ENCODE measurements at places on chromosomes 1 and 21. TPM values are rescaled to one million over a fixed set of nuclear protein-coding genes. Genes with fewer than 3 reads are reported as not detected.

The IL20 gene
- total RNA-seq = not detected

The CLEC20A gene
- total RNA-seq = 3.2 TPM

The OXCT2 gene
- total RNA-seq = 8.5 TPM

The CHAF1B gene
- total RNA-seq = 2.5 TPM

The IFNAR2 gene
- 43.3 TPM for total RNA-seq

The RCSD1 gene
- 12.2 TPM for total RNA-seq

The SYT11 gene
- 45.0 TPM for total RNA-seq

The AVPR1B gene
- not detected for total RNA-seq

The FOXO6 gene
- total RNA-seq = 1.7 TPM

The KIF14 gene
- total RNA-seq = 0.22 TPM

The LCA5L gene
- 2.2 TPM for total RNA-seq

The ADGRL4 gene
- 50.1 TPM for total RNA-seq

The HPDL gene
- total RNA-seq = 2.3 TPM

The S100B gene
- total RNA-seq = 1,180 TPM

The ANGPTL7 gene
- 159 TPM for total RNA-seq

The NPHS2 gene
- total RNA-seq = not detected

The MTMR11 gene
- 16.4 TPM for total RNA-seq

The CGN gene
- total RNA-seq = 2.0 TPM

The MPL gene
- total RNA-seq = 0.40 TPM

The GJA9 gene
- not detected for total RNA-seq

The C8B gene
- not detected for total RNA-seq

The ERO1B gene
- total RNA-seq = 10.6 TPM

The CXADR gene
- total RNA-seq = 3.0 TPM

The CYP4Z1 gene
- 3.5 TPM for total RNA-seq

The FAM163A gene
- total RNA-seq = not detected

The PLA2G2A gene
- 494 TPM for total RNA-seq

The HRNR gene
- total RNA-seq = not detected

The ZNF436 gene
- 29.5 TPM for total RNA-seq

The TP73 gene
- total RNA-seq = not detected

The OLIG2 gene
- total RNA-seq = not detected

The RGSL1 gene
- not detected for total RNA-seq

The TTC39A gene
- 1.2 TPM for total RNA-seq

The COA6 gene
- total RNA-seq = 13.4 TPM

The MTARC1 gene
- total RNA-seq = 28.6 TPM

The SPRR1A gene
- total RNA-seq = not detected

The LCE1A gene
- not detected for total RNA-seq

The PUM1 gene
- total RNA-seq = 144 TPM

The GLIS1 gene
- total RNA-seq = 0.98 TPM

The PDC gene
- total RNA-seq = not detected

The C1QC gene
- 126 TPM for total RNA-seq

The SLC30A2 gene
- not detected for total RNA-seq

The CIART gene
- total RNA-seq = 5.7 TPM

The MLLT11 gene
- total RNA-seq = 2.5 TPM
